ENCODE measurements at places on chromosomes 12 and 14. TPM values are rescaled to one million over a fixed set of nuclear protein-coding genes. Genes with fewer than 3 reads are reported as not detected.

The SALL2 gene
- total RNA-seq: 1.6 TPM

The FAM90A1 gene
- total RNA-seq: 0.17 TPM

The CHST11 gene
- total RNA-seq: 35.5 TPM

The NRXN3 gene
- not detected for total RNA-seq

The METTL1 gene
- 20.0 TPM for total RNA-seq

The SRRM4 gene
- not detected for total RNA-seq

The SMIM41 gene
- 0.22 TPM for total RNA-seq

The ARHGAP9 gene
- total RNA-seq: 367 TPM

The RNASE7 gene
- not detected for total RNA-seq

The ZNF641 gene
- total RNA-seq: 12.3 TPM

The HOXC6 gene
- total RNA-seq: not detected

The NOP9 gene
- total RNA-seq: 35.6 TPM
